Left kidney (tissue), 8 donors: ENCODE measurements at places on chromosomes 5 and 9.

DNA sequence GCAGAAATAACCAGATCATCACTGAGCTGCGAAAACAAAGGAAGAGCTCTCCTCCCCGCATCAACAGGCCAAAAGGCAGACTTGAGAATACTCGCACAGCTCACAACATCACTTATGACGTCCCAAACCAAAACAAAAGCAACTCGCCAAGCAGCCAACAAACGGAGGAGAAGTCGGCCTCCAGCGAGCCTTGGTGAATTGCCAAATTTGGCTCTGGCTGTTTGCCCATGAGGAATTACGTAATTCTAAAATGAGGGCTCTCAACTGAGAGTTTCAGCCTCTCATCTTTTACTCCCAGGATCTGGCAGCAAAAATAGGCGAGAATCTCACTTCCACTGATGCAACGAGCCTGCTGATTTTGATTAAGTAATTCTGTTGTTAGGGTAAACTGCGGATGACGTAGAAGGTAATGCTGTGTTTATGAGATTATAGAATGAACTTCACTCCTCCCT is 51.7 kb upstream of the SEMA6A start:
- DNase-seq, result peak; percentile 70

GRCh38 chr5:179263391-179264052 is 81.7 kb downstream of the ADAMTS2 start:
- no peak for DNase-seq

DNA sequence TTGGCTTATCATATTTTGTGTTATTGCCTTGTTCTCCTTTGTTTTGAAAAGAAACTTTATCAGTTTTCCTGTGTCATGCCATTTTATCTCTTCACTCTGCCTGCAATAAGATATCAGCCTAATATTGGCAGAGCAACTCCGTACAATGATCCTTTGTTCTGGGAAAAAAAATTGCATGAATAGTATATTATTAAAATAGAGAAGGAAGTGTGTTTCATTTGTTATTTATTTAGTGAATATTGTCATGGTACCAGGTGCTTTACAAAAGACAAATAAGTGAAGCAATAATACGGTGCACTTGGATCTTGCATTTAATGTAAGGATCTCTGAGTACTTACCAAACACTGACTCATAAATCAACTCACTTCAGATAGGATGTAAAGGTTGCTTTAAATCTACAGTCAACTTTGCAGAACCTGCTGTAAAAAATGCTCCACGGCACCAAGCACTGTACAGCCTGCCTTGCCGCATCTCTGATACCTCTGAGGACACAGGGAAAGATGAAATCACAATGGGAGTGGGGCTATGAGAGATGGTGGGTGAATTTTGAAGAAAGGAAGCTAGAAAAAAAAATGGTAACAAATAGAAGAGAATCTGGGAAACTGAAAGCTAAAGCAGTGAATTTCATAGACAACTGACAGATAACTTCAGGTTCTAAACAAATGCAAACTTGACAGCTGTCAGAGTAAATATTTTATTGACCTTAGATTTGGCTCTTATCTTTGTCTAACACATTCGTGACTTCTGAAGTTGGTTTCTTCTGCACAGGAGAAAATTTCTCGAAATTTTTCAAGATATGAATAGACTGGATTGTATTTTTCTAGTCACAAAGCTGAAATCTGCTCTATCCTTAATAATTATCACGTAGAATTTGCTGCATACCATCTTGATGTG is 232.1 kb downstream of the ENC1 start:
- no peak for DNase-seq

- no peak for DNase-seq
Measured at GRCh38 chr9:129027224-129027684, 877 bp downstream of the SH3GLB2 start.

DNA sequence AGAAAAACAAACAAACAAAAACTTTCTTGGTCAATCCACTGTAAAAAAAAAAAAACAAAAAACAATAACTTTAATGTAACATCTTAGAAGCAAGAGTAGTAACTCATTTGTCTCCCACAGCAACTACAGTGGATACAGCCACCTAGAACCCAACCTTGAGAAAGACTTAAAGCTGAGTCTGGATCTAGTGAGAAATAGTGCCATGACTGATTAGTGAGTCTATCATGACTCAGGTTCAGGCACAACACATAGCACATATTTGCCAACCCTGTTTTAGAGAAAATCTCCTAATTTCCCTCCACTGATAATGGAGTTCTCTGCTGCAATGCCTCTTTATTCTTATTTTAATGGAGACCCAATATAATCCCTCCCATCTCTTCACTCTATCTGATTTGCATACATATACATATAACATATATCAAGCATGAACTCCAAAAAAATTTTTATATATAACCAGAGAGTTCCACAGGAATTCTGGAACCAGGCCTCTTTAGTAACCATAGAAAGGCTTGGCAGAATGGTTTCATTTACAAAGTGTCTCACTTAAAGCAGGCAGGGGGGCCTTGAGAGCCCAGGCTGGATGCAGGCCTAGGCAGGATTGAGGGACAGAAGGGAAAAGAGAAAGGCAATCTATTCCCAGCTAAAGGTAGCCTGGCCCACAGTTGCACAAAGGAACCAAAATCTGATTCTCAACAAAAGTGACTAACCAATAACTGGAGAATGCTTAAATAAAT is 11.9 kb upstream of the NR4A3 start:
- DNase-seq, result no peak

- peak; percentile 78 for DNase-seq
Measured at GRCh38 chr9:4604678-4605095, 57.4 kb upstream of the PLPP6 start.

DNA sequence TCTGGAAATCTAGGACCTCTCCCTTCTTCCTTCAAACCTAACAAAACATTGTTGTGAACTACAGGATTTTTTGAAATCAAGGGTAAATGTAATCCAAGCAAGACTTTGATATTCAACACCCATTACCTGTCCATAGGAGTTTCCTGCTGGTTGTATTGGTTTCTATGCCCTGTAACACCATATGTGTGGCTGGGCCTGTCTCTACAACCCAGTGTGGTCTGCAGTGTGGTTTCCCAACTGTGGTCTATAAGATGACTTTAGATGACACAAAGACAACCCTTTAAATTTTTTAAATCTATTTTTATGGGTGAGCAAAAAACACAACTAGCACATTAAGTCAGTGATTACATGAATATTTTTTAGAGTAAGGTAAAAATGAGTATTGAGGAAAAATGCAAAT is 93.1 kb downstream of the SMIM15 start:
- DNase-seq, result no peak

DNA sequence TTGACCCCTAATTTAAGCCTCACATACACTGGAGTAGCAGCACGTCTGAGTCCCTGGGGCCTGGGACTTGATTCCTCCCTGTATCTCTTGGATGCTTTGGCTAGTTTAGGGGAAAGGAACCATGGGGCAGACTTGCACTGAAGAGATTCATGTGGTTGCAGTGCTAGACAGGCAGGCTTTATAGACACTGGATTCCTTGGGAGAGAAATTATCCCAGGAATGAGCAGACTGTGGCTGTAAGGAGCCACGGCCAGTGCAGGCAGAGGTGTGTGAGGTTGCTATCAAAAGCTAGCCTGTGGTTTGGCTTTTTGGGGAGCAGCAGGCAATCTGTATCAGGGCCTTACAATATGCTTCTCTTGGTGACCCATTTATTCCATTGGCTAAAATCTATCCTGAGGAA is 20.5 kb upstream of the PITX1 start:
- no peak for DNase-seq

DNA sequence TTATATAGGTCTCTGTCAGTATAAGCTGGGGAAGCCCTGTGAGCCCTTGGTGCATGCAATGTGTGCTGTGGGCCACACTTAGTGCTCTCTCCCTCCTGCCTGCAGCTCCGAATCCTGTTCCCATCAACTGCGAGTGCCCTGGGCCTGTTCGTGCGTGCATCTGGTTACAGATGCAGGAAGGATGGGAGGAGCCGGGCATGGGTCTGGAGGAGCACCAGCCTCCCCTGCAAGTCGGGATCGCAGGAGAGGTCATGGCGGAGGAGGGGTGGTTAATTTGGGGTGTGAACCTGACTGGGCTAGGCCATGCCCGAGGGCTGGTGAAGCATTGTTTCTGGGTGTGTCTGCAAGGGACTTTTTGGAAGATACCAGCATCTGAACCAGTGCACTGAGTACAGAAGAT is 274.6 kb upstream of the IRX4 start:
- no peak for DNase-seq

GRCh38 chr9:85900504-85901201 is 40.3 kb upstream of the NAA35 start:
- DNase-seq, result no peak
